Gastrocnemius medialis (tissue), 4 donors: ENCODE measurements at places on chromosomes 1 and 21. TPM values are rescaled to one million over a fixed set of nuclear protein-coding genes. Genes with fewer than 3 reads are reported as not detected.

CLCN6 gene
- 11.9 TPM for total RNA-seq

SERINC2 gene
- 21.2 TPM for total RNA-seq

TEX38 gene
- total RNA-seq = not detected

GRCh38 chr1:17185485-17185860 lies 19.5 kb upstream of the PADI1 start:
- no peak for DNase-seq

CLCA1 gene
- not detected for total RNA-seq

CNST gene
- total RNA-seq = 79.7 TPM

- no peak for DNase-seq
Observed at GRCh38 chr1:116310180-116310579, 62.9 kb upstream of the ATP1A1 start.

- DNase-seq = no peak
Observed at GRCh38 chr1:184696403-184696802, 58.3 kb downstream of the EDEM3 start.

GRCh38 chr1:150909585-150910180 lies 16.5 kb upstream of the SETDB1 start:
- DNase-seq = no peak
